ENCODE measurements at places on chromosomes 11 and 22.

- DNase-seq = no peak
Observed at GRCh38 chr11:131692151-131692550, 321.7 kb downstream of the NTM start.

DNA sequence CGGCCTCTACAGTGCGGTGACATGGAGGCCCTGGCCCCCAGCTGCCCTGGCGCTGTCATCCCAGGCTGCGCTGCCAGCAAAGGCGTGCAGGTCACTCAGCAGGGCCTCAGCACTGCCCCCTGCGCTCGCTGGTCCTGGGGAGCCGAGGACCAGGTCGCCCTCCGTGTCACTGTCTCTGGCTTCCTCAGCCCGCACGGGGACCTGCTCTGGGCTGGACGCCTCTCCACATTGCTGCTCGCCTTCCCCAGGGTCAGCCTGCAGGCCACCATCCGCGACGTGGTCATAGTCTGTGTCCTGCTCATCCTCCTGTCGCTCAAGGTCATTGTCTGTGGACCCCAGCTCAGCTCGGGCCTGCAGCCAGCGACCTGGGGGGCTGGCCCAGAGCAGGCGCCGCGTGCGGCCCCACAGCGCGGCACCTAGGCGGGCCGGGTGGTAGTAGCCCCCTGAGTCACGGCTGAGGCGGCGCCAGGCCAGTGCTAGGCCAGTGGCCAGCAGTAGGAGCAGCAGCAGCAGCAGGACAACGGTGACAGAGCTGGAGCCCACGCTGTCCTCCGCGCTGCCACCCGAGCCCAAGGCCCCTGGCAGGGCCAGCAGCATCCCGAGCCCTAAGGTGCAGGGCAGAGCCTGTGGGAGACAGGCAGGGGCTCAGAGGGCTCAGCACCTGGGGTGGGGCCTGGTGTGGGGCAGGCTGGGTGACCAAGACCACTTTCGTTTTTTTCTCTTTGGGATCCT lies 1.6 kb downstream of the PTPRCAP start:
- DNase-seq = no peak

GRCh38 chr11:106950067-106950491 lies 68.2 kb downstream of the GUCY1A2 start:
- DNase-seq = peak; percentile 48

- no peak for DNase-seq
Observed at GRCh38 chr11:57778318-57779037, 16.9 kb downstream of the CTNND1 start.

GRCh38 chr11:67463186-67463585 lies 5.9 kb downstream of the TMEM134 start:
- no peak for DNase-seq

GRCh38 chr11:86592659-86593451 lies 79.6 kb downstream of the ME3 start:
- DNase-seq = peak; percentile 75

- DNase-seq = no peak
Observed at GRCh38 chr22:42326801-42327200, 56.3 kb upstream of the TCF20 start.

- DNase-seq = no peak
Observed at GRCh38 chr11:131827430-131827829, 457.0 kb downstream of the NTM start.

- no peak for DNase-seq
Observed at GRCh38 chr11:39809833-39810232, 1649.6 kb downstream of the LRRC4C start.

- DNase-seq = peak; percentile 41
Observed at GRCh38 chr22:24512043-24512442, 16.9 kb downstream of the UPB1 start.

- DNase-seq = no peak
Observed at GRCh38 chr11:102793677-102794290, 4.2 kb downstream of the MMP1 start.
